ENCODE measurements at places on chromosomes 1 and 21. TPM values are rescaled to one million over a fixed set of nuclear protein-coding genes. Genes with fewer than 3 reads are reported as not detected.

The IQCC gene
- total RNA-seq = 3.5 TPM

The LCE3D gene
- not detected for total RNA-seq

The LINGO4 gene
- 0.33 TPM for total RNA-seq

The POMGNT1 gene
- 37.6 TPM for total RNA-seq

The VWA1 gene
- total RNA-seq = 44.8 TPM

DNA sequence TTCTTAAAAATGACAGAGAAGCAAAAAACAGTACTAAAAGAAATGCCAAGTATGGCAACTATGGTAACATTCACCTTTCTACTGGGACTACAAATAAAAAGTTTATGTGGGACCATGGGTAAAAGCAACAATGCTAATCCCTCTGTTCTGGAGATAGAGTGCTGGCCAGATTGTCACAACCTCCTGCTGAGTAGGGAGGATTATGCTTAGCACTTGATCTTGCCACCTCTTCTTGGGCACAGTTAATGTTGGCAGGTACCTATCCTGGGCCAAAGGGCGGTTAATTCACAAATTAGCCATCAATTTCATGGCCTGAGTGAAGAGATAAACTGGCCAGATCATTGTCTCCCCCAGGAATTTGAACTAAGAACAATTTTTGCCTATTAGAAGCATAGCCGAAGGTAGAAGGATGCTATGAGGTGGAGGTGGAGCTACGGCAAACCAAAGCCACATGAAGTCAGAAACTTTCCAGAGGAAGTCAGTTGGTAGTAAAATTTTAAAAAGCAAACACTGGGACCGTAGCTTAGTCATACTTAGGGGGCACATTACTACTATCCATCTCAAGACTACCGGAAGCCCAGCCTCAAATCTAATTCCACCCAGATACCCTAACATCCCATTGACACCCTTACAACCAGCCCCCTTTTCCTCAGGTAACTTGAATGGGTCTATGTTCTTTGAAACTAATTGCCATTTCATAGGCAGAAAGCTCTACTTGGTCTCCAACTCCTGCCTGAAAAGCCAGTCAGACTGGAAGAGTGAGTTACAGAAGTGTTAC lies 2.7 kb downstream of the SCYL3 start:
- no peak for DNase-seq

DNA sequence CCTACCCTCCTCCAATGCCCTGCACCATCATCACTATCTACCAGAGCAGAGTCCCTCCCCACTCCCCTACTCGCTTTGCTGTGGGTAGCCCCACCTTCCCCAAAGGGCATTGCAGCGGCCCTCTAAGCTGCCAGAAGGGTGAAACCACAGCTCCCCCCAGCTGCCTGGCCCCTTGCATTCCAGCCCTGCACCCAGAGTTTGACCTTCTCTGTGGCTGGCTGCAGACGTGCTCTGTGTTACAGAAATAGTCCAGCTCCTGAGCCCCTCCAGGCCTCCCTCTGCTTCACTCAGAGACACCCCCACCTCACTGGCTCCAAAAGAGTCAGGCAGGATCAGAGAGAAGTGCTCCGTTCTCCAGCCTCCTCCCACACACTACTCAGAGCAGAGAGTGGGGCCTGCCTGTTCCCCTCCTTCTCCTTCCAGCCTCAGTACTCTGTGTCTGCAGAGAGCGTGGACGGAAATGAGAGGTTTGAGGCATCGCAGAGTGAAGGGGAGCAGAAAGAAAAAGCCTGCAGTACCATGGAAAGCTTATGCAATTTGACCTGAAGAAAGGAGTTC lies 63.2 kb downstream of the PLEKHA6 start:
- DNase-seq = no peak

DNA sequence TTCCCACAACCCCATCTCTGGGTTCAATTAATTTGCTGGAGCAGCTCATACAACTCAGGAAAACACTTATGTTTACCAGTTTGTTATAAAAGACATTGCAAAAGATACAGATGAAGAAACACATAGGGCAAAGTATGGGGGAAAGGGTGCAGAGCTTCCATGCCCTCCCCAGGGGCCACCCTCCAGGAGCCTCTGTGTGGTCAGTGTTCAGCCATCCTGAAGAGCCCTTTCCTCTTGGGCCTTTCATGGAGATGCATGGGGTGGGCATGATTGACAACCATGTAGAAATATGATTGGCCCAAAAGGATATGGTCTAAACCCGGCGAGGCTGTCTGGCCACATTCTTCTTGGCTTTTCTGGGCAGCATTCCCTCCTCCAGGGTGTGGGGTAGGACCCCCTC lies 56.8 kb upstream of the PDE9A start:
- DNase-seq = peak; percentile 17

- no peak for DNase-seq
Observed at GRCh38 chr1:43545695-43546387, 15.2 kb downstream of the PTPRF start.

DNA sequence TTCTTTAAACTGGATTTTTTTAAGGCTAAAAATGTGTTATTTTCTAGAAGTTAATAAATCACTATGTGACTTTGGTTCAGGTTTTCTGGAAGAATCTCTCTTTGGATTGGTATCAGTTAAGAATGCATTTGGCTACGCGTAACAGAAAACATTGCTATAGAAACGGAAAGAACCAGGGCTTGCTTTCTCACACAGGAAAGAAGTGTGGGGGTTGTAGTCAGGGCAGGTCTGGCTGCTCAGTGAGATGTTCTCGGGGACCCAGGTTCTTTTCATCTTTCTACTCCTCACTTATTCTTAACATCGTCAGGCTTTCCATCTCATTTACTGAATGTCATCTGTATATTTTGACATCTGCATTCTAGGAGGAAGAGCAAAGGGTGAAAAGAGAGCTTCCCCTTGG lies 191.4 kb downstream of the ZBTB18 start:
- no peak for DNase-seq

DNA sequence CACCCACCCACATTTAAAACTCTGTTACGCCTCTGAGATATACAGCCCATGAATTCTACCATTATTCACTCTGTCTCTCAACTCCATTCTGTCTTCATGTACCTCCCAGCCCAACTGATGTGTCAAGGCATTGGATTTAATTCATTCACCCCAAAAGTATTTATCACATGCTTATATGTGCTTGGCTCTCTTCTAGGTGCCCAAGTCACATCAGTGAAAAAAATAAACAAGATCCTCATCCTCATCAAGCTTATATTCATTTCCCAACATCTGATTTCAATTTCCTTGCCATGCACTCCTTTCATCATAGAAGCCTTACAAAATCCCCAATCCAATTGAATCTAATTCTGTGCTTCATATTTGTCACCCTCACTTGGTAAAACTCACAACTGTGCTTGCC lies 967.6 kb downstream of the LTN1 start:
- no peak for DNase-seq

- no peak for DNase-seq
Observed at GRCh38 chr1:63906047-63906704, 132.4 kb downstream of the ROR1 start.

GRCh38 chr1:1264868-1265272 lies 8.8 kb downstream of the UBE2J2 start:
- no peak for DNase-seq

GRCh38 chr1:154406886-154407197 lies 1.7 kb downstream of the IL6R start:
- DNase-seq = no peak

DNA sequence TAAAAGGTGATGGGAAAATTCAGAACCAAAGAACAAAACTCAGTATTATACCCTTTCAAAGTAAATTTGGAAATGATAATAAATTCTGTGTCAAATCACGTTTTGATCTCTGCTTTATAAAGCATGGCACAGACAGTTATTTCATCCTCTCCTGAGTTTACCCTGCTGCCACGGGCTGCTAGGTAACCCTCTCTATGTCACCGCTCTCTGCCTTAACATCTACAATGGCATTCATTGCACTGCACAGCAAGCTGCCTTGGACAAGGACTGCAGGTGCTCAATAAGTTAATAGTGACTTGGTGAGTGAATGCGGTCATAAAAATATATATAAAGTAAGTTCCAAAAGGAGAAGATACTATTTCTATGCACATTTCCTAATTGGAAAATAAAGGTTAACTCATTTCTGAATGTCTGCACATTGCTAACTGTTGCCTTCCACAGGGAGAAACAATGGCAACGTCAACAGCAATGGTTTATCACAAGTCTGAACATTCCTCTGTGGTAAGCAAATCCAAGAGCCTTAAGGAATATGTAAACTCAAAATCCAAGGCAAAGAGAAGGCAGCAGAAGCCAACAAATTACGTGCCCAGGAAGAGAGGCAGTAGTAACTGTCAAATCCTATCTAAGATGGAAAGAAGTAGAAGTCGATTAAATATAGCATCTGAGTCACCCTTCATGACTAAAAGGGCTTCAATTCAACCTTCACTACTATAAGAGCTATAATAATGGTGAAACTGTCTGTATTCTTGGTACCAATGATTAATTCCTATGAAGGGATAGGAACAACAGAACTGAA lies 19.4 kb downstream of the FYB2 start:
- no peak for DNase-seq

GRCh38 chr1:198606020-198606438 lies 32.8 kb upstream of the PTPRC start:
- DNase-seq = no peak

- DNase-seq = no peak
Observed at GRCh38 chr1:30777904-30778153, 20.3 kb upstream of the LAPTM5 start.

GRCh38 chr1:174040387-174040786 lies 18.2 kb upstream of the RC3H1 start:
- no peak for DNase-seq

- no peak for DNase-seq
Observed at GRCh38 chr1:119621705-119622104, 26.4 kb downstream of the ZNF697 start.

- peak; percentile 73 for DNase-seq
Observed at GRCh38 chr1:2314273-2314802, 77.0 kb downstream of the MORN1 start.

DNA sequence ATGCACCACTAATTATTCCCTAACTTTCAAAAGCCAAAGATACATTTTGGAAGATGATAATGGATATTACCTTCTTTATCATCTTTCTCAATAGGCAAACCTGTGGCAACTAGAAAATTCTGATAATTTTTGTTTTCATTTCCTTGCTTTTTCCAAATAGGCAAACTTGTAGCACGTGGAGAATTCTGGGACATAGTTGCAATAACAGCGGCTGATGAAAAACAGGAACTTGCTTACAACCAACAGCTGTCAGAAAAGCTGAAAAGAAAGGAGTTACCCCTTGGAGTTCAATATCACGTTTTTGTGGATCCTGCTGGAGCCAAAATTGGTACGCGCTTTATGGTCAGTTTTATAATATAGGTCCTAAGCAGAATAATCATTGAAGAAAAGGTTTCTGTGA lies 1.5 kb downstream of the FPGT start:
- DNase-seq = no peak

DNA sequence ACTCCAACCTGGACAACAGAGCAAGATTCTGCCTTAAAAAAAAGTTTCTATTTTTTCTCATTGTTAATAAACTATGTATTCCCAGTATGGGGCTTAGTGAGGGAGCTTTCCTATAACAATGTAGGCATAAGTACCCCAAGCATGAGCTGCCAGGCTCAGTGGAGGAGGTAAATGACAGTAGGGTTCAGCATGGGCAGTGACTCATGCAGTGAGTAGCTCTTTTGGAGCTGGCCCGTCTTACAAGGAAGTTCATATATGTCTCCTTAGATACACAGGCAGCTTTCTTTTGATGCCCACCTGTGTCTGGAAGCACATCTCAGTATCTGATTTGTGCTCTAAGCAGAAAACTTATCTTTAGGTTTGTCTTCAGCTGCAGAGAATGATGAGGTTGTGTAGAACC lies 57.9 kb downstream of the ZNF678 start:
- no peak for DNase-seq

DNA sequence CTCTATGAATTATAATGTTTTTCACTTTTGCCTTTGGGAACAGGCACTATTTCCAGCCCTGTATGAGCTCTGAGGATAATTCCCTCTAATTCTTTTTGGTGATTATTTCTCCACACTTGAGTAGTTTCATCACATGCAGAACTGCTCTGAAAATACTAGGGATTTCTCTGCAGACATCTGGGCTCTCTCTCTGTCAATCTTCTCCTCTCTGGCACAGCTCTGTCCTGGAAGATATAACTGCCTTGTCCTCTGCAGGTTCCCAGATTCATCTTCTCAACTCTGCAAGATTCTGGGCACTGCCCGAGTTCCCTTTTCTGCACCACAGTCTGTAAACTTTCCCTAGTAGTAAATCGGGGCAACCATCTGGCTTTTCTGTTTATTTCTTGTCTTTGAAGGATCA lies 131.3 kb upstream of the FMN2 start:
- no peak for DNase-seq

DNA sequence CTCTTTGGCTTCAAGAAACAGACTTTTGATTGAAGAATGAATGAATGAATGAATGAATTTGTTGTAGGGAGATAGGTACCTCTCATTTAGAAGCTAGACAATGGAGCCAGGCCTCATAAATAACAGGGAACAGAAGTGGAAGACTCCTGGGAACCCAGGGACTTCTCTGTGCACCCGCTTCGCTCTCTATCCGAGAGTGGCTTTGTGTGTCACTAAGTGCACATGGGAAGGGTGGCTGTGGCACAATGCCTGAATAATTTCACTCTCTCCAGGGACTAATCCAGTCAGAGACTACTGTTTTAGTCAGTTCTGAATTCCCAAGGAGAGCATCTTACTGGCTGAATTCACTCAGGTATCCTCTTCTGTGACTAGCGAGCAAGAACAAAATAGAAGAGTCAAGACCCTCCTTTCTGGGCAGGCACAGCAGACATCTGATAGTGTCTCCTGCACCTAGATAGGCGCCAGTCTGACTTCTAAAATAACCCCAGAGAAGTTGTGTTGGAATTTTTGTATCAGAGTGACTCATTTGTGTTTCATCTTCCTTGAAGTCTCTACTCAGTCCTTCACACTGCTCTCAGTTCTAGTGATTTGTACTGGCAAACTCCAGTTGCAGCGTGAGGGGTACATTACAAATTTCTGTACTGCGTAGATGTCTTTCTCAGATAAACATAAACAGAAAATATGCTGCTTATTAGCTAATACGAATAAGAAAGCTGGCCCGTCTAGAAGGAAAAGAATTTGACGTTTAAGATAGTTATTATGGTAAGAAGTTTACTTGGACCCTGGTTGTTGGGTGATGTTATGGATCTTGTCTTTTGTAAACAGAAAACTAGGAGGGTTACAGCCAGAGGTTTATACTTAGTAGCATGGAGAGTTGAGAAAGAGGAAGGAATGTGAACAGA lies 34.0 kb downstream of the BACH1 start:
- DNase-seq = no peak
